ENCODE measurements at places on chromosomes 3 and 15.

DNA sequence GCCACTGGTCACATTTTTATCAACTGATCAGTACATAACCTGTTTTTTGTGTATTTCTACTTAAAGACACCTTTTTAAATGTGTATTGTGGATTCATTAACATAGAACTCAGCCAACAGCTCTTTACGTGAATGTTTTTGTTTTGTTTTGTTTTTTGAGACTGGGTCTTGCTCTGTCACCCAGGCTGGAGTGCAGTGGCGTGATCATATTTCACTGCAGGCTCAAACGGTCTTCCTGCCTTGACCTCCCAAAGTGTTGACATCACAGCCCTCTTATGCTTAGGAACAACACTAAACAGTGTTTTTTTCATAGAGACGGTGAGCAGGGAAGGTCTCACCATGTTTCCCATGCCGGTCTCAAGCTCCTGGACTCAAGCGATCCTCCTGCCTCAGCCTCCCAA lies 9.9 kb downstream of the PSMA4 start:
- DNase-seq: no peak

GRCh38 chr3:140007911-140008869 lies 73.2 kb downstream of the CLSTN2 start:
- no peak for DNase-seq

DNA sequence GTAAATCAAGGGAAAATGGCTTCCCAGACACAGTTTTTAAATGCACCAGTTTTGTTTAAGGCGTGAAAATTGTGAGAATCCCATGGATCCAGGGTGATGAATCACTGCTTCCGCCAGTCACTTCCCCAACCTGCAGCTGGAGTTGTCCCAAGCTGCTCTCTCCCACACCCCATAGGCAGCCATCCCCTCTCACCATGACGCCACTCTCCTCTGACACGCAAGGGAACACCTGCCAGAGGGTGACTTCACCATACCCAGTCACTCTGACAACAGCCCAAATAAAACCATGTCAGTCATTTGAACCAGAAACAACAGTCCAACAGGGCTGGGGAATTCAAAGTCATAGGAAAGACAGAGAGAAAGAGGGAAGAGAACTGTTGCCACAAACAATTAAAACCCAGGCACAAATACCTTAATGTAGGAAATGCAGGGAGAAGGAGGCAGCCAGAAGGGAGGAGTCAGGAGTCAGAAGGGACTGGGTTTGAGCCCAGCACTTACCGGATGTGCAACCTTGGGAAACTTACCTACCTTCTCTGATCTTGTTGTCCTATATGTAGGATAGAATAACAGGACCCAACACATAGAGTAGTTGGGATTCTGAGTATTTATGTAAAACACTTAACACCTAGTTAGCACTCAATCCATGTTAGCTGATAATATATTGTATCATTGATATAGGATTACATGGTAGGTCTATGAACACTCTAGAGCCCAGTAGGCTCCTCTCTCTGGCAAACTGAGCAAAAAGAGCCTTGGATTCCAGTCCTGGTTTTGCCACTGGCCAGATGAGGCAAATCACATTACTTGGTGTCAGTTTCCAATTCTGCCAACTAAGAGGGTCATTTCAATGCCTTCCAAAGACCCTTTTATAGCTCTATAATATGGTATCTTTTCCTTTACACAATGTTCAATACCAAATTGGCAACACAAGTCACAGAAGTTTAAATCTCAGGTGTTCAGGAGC lies 326.3 kb upstream of the ICE2 start:
- DNase-seq: no peak

GRCh38 chr3:132953683-132954082 lies 84.5 kb upstream of the TMEM108 start:
- DNase-seq: no peak

DNA sequence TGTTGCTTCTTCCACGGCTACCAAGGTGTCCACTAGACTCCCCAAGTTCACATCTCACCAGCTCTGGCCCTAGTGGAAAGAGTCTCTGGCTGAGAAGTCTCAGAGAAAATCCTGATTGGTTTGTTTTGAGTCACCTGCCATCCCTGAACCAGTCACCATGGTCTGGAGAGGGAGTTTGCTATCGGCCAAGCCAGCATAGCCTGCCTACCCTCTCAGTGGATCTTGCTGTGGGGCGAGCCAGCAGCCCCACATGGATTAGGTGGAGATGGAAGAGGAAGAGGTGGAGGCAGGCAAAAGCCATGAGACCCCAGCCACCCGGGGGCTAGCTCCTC lies 48.1 kb upstream of the FLNB start:
- no peak for DNase-seq

DNA sequence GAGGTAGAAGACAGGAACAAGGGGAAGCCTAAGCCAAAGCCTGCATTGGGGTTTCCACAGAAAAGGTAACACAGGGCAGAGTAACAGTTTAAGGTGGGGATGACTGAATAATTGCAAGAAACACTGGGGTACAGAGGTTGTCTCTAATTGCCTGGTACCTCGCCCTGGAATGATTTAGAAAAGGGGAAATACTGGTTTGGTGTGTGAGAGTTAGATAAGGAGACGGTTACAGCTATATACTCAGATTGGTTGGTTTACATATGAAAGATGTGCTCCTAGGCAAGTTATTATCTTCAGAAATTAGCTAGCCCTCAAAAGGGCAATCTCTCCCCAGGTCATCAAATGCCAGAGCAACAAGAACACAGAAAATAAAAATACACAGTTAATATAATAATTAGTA lies 58.8 kb downstream of the SMARCC1 start:
- DNase-seq: no peak

DNA sequence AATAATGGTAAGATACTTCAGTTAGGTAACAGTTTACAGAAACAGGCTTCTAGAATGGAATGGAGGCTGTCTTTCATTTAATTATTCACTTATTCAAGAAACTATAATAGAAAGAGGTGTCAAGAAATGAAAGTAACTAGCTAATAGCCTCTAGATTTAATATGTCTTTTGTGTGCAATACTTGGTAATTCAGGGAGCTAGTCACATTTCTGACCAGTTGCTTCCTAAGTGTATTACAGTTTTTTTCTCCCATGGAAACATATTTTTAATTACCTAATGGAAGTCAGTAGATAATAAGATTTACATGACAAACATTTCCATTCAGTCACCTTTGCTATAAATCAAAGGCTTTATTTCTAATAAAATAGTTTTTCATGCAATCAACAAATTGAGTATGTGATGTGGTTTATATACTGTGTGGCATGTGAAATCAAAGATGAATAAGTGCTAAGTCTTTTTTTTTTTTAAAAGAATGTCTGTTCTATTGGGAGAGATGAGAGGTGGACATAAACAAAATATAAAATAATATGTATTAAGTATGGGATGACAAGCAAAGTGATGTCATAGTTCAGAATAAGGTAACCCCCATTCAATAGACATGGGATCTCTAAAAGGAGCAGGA lies 985.7 kb downstream of the SQOR start:
- DNase-seq: no peak
